Right atrium auricular region (tissue), 2 donors: ENCODE measurements at places on chromosomes 2 and 18. TPM values are rescaled to one million over a fixed set of nuclear protein-coding genes. Genes with fewer than 3 reads are reported as not detected.

Gene UGT1A7
- total RNA-seq = not detected

Gene CIDEA
- total RNA-seq = 3.9 TPM

Gene DHRS9
- total RNA-seq = 31.4 TPM

Gene ADD2
- 1.1 TPM for total RNA-seq

Gene DLX2
- total RNA-seq = not detected

Gene ABI2
- 52.0 TPM for total RNA-seq

Gene EEF1B2
- 212 TPM for total RNA-seq
